CD8-positive, alpha-beta memory T cell (primary cell): ENCODE measurements at places on chromosomes 6 and 20. TPM values are rescaled to one million over a fixed set of nuclear protein-coding genes. Genes with fewer than 3 reads are reported as not detected.

The EDN1 gene
- 0.11 TPM for total RNA-seq

DNA sequence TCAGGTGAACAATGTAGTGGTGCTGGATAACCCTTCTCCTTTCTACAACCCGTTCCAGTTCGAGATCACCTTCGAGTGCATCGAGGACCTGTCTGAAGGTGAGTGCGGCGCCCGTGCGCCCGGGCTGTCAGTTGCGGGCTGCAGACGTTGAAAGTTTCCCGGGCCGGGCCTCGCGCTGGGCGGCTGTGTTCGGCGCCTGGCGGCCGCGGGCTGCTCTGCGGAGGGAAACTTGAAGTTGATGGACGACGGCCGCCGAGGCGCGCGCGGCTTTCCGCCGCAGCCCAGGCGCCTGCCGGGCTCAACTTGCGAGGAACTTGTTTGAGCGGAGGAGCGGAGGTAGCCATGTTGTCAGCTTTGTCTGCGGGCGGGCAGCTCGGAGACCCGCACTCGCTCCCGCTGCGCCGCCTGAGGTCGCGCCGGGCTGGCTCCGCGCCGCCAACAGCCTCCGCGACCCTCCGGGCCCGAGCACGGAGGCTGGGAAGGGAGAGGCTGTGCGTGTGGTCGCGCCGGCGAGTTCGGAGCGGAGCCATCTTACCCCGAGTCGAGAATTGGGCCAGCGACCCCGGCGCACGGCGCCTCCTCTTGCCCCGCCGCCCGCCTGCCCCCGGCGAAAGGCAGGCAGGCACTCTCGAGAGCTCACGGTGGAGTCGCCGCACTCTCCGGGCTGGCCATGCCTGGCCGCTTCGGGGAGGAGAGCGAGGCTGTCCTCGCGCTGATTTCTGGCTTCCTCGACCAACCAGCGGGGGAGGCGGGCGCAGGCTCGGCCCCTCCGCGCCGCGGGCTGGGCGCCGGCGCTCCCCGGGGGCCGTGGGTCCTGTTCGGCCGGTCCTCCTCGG, 691 bp downstream of the ASF1A start:
- DNase-seq: peak; percentile 72
- no peaks in the 10 kb centered on the region for H3K36me3 ChIP-seq
- no peaks in the 10 kb centered on the region for H3K27me3 ChIP-seq
- peak overlapping the region; percentile 92 for H3K4me3 ChIP-seq
- peaks cover 63% of the 10 kb centered on the region for H3K4me1 ChIP-seq
- peak overlapping the region; percentile 87 for H3K27ac ChIP-seq

The LTV1 gene
- 64.2 TPM for total RNA-seq

The GATA5 gene
- total RNA-seq: not detected
